ENCODE measurements at places on chromosomes 12 and 14. TPM values are rescaled to one million over a fixed set of nuclear protein-coding genes. Genes with fewer than 3 reads are reported as not detected.

The DIO2 gene
- total RNA-seq = 0.17 TPM

The ACSM4 gene
- not detected for total RNA-seq

DNA sequence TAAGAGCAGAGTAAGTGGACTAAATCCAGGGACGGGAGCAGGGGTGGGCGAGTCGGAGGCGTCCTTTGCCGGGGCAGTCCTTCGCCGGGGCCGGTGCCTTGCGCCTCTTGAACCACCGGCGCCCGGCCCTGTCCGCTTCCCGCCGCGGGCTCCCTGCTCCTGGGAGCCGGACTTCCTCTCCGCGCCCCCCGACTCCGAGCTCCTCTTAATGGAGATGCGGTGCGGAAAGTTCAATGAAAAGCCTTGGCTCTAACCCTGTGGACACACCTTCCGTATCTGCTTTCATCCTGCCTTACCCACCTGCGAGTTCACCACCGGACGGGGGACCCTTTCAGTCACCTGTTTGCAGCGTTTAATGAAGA is 412 bp downstream of the FGFR1OP2 start:
- peak; percentile 72 for DNase-seq
- H3K4me3 ChIP-seq = peak overlapping the region; percentile 92
- peaks cover 27% of the 10 kb centered on the region for H3K4me1 ChIP-seq
- no peaks in the 10 kb centered on the region for H3K27me3 ChIP-seq

GRCh38 chr14:81771651-81772275 is 238.1 kb upstream of the SEL1L start:
- no peaks in the 10 kb centered on the region for H3K4me1 ChIP-seq
- DNase-seq = no peak
- no peak overlapping the region for H3K4me3 ChIP-seq
- H3K27ac ChIP-seq = no peak overlapping the region

GRCh38 chr12:57546438-57547287 is at the start of gene DCTN2:
Gene DCTN2 (minus strand): TSS chr12:57547192. CDS start chr12:57547063, 129 bp downstream.
- H3K36me3 ChIP-seq = no peaks in the 10 kb centered on the region
- H3K27ac ChIP-seq = no peak within 1 kb of the TSS
- H3K4me3 ChIP-seq = peak within 1 kb of the TSS; percentile 96
- peak; percentile 99 for DNase-seq

DNA sequence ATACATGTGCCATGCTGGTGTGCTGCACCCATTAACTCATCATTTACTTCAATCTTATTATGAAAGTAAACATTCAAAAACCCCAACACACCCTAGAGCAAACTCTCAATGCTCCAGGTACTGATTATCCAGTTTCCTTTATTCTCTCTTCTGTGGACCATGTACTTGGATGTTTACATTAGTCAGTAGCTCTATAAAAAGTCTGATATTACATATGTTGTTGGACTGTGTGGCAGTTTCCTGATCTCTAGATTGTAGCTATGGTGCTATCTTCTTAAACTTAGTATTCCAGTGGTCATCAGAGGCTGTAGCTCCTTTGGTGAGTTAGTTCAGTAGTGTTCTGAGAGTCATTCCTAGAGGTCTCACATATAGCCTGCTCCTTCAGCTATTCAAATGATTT is 25.1 kb upstream of the ITGA5 start:
- no peak overlapping the region for H3K4me3 ChIP-seq
- H3K4me1 ChIP-seq = no peaks in the 10 kb centered on the region

Measured in GM23338 (cell line).